ENCODE measurements at places on chromosomes 2 and 18.

DNA sequence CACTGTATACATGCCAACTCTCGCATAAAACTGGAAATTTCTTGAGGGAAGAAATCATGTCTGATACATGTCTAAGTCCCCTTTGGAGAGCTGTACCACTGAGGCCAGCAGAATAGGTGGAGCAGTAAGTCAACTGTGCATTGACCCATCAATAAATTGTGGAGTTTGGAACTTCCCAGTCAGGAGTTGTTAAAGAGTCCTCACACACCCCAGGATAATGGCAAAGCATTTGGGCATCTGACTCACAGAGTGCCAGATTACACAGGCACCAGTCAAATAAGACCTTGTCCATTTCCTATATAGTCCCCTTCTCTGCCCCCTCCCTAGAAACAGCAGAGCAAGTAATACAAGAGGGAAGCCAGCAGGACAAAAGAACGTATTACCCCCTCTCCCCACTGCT, 10.4 kb downstream of the VSNL1 start:
- DNase-seq, result no peak

DNA sequence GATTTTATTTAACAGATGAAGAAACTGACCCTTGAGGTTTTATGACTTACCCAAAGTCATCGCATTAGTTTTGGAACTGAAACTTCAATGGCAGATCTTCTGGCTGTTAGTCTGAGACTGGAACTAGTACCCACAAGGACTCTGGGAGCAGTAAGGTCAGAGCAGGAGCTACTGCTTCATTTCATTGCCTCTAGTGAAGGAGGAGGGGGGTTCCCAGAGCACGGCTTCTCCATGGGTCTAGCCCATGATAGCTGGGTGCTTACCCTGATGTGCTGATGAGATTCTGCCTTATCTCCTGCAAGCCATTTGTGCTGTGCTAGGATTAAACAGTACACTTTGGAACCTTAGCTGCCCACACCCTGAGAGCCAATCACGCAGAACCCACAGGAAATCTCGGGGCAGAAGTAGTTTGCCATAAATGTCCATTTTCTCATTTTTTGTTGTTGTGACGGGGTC, 5.4 kb upstream of the RNASEH1 start:
- DNase-seq, result peak; percentile 62

- DNase-seq, result peak; percentile 36
Observed at GRCh38 chr2:75799859-75800258, 89.1 kb upstream of the GCFC2 start.

- DNase-seq, result no peak
Observed at GRCh38 chr2:33230842-33231241, 245.6 kb upstream of the RASGRP3 start.

DNA sequence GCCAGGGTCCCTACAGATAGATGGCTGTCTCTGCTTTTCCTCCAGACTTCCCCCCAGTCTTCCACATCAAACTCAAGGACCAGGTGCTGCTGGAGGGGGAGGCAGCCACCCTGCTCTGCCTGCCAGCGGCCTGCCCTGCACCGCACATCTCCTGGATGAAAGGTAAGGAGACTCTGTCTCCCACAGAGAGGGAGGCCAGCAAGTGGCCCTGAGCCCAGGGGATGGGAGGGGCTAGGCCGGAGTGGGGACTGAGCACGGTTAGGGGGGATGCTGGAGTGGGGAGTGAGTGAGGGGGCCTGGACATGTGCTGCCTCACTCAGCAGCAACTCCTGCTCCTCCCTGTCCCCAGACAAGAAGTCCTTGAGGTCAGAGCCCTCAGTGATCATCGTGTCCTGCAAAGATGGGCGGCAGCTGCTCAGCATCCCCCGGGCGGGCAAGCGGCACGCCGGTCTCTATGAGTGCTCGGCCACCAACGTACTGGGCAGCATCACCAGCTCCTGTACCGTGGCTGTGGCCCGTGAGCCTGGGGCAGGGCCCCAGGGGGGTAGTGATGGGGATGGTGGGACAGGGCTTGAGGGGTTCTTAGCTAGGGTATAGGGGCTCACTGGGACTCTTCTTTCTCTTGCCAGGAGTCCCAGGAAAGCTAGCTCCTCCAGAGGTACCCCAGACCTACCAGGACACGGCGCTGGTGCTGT, 10.4 kb upstream of the GMPPA start:
- DNase-seq, result no peak

DNA sequence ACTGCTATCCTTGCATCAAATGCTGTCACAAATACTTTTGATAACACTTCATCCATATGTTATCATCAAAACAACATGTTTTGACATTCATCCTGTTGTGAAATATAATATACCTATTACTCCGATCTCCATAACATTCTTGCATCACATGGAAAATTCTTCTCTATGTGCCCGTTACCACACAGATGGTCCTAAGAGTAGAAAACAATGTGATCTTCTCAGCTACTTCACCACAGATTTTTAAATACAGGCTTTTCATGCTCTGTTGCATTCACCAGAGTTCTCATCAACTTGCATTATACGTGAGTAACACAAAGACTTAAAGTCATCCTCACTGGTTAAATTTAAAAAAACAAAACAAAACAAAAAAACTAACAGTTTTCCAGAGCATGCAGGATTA, 1603.3 kb upstream of the ZEB2 start:
- DNase-seq, result no peak

DNA sequence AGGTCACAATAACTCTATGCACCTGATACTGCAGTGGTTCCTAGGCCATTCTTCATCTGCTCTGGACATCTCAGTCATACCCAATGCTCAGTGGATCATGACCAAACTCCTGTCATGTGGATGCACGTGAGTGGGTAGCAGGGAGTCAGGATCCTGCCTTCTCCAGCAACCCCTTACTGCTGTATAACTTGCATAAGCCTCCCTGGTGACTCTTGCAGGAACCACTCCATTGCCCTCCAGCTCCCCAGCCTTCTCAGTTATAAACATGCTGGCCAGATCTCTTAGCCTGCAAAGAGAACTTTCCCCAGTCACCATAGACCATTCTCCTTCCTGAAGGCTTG, 98.6 kb upstream of the ZNF397 start:
- no peak for DNase-seq

GRCh38 chr18:21656402-21656801, 44.3 kb downstream of the SNRPD1 start:
- DNase-seq, result no peak

- no peak for DNase-seq
Observed at GRCh38 chr2:18883616-18884456, 294.5 kb upstream of the NT5C1B start.

- DNase-seq, result no peak
Observed at GRCh38 chr2:172429301-172429968, 2.0 kb downstream of the ITGA6 start.

- DNase-seq, result no peak
Observed at GRCh38 chr2:169091761-169092519, 22.6 kb downstream of the DHRS9 start.

DNA sequence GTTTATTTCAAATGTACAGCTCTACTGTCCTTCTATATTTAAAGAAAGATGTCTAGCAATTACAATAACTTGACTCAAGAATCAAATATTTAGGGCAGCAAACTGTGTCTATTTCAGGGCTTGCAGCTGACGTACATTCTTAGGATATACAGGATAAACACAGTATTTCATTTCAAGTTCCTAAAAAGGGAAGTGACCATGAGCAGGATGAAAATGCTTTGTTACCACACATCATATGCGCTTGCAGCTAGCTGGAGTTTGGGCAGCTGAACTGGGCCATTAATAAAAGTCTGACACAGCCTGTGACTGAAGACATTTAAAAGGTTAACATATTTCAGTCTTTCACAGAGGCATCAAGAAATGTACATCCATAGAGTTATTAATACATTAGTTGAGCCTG, 264.6 kb upstream of the TRIB2 start:
- DNase-seq, result no peak
